Fibroblast of lung (primary cell): ENCODE measurements at places on chromosomes 12 and 14. TPM values are rescaled to one million over a fixed set of nuclear protein-coding genes. Genes with fewer than 3 reads are reported as not detected.

RNASE1 gene
- total RNA-seq = not detected in 2 replicates

RTL1 gene
- not detected in 2 replicates for total RNA-seq

RIMBP2 gene
- total RNA-seq = under 0.01 and 0.17 TPM in 2 replicates

KITLG gene
- 45.7 and 64.6 TPM in 2 replicates for total RNA-seq

HOTAIR gene
- total RNA-seq = not detected in 2 replicates

OASL gene
- 0.51 and 1.2 TPM in 2 replicates for total RNA-seq

FGF6 gene
- total RNA-seq = not detected in 2 replicates

PRB2 gene
- total RNA-seq = not detected in 2 replicates

CD163L1 gene
- total RNA-seq = 0.33 TPM in 1 of 2 replicates, not detected in the other

ACVRL1 gene
- 20.8 and 36.2 TPM in 2 replicates for total RNA-seq

SYT1 gene
- 0.51 and 2.1 TPM in 2 replicates for total RNA-seq

GPR162 gene
- 11.1 and 11.8 TPM in 2 replicates for total RNA-seq

ASPG gene
- total RNA-seq = not detected in 2 replicates

PDE6H gene
- total RNA-seq = not detected in 2 replicates

MIP gene
- not detected in 2 replicates for total RNA-seq

TRIM9 gene
- 0.50 and 0.51 TPM in 2 replicates for total RNA-seq

NKX2-1 gene
- not detected in 2 replicates for total RNA-seq

SLC6A12 gene
- under 0.01 TPM in 1 of 2 replicates, not detected in the other for total RNA-seq
